Caki2 (cell line): ENCODE measurements at places on chromosomes 1 and 21. TPM values are rescaled to one million over a fixed set of nuclear protein-coding genes. Genes with fewer than 3 reads are reported as not detected.

DNA sequence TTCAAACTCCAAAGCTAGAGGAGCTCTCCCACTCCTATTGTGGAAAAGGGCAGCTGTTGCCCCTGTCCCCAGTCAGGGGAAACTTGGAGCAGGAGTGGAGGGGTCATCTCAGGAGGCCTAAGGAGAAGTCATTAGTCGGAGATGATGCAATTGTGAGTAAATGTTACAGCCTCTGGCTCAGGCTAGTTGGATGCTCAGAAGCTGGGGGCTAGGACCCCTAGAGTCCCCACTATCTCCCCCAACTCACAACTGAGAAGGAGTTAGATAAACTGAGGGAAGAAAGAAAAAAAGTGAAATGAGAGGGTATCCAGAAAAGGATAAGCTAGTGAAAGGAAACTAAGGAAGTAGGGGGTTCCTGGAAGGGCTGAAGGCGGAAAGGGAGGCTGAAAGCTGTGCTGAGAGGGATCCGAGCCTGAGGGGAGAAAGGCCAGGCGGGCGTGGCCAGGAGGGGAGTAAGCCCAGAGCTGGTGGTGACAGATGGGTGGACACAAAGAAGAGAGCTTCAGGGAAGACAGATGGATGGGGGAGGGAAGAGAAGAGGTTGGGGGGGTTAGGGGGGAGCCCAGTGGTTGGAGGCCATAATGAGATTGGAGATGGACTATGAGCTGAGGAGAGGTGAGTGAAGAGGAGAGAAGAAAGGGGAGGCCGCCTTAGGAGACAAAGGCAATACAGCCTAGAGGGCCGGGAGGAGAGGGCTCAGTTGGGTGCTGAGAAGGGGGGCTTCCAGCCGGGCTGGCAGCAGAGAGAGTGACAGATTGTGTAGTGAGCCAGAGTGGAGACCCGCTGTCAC lies 4.5 kb upstream of the NHLH1 start:
- DNase-seq = no peak

DNA sequence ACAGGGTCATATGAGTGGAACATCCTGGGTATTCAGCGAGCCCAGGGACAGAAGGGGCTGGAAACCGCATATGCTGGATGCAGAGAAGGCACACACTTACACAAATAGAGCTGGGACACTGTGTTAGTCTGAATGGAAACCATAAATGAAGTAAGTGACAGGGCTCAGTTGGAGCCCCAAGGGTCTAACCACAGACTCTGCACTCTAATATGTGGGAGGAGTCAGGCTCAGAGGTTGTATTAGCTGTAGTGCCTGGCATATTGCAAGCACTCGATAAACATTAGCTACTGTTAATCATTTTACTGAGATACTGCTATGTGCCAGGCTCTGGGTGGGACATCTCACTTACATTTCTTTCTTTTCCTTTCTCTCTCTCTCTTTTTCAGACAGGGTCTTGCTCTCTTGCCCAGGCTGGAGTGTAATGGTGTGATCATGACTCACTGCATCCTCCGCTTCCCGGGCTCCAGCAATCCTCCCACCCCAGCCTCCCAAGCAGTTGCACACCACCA lies 6.5 kb upstream of the OLIG1 start:
- no peak for DNase-seq

- no peak for DNase-seq
Observed at GRCh38 chr21:44269090-44269489, 7.4 kb upstream of the DNMT3L start.

GRCh38 chr1:228297822-228298221 lies 90.0 kb downstream of the OBSCN start:
- no peak for DNase-seq

DNA sequence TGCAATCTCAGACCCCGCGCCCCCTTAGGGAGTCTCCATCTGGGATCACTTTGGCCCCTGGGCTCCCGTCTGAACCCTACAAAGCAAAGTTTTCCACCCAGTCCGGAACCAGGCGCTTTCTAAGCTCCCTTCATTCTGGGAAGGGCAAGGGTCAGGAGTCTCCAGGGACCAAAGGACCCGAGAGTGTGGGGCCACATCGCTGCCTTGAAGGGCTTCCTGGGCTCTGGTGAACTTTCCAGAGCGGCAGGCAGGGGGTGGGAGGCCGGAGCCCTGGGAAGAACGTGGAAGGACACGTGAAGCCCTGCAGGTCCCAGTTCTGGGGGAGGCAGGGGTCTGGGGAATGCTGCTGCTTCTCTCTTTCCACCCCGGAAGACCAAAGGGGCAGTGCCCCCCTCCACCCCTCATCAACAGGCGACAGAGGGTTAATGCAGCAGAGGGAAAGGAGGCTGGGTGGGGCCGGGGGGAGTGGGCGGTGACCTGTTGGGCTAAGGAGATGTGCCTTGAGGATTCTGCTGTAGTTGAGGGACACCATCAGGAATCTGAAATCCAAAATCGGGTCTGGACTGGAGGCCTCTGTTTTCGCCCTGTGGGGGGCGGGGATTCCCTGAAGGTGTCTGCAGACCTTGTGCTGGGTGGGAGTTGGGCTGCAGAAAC lies 734 bp downstream of the CDK18 start:
- no peak for DNase-seq

DNA sequence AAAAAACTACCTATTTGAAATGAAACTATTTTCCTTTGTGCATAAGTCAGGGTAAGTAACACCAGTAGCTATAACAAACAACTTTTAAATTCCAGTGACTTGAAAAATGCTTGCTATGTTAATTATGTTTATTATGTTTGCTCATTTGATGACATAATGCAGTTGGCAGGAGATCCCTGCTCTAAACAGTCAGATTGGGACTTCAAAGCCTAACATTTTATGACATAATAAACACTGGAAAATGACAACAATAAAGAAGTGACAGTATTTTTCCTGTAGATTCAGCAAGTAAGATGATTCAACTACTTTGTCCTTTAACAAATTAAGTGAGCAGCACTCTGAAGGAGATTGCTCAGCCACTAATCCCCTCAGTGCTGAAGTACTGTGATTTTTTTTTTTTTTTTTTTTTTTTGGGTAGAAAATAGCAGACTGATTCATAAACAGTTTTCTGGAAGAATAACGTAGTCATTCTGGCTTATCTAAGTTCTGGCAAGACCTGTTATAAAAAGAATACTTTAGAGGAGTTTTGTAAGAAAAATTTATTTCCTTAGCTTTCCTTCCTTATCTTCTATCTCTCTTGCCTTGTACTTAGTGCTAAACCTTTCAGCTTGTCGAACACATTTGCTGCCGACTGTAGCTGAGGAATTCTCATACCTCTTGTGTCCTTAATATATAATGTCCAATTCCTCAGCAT lies 207.2 kb downstream of the PTGER3 start:
- DNase-seq = no peak

DNA sequence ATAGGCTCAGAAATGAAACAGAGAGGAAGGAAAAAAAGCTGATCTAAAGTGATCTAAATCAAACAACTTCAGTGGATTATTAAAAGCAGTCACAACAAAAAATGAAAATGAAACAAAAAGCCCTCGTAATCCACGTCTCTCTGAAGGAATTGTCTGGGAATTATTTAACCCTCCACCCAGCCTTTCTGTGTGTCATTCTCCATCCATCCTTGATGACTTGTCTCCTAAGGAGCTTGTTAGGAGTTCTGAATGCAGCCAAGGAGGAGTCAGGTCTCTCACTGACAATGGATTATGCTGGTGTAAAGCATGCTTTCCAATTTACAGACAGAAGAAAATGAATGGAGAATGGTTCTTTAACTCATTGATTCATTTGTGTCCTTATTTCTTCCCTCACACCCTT lies 359.3 kb upstream of the RUNX1 start:
- DNase-seq = no peak

DNA sequence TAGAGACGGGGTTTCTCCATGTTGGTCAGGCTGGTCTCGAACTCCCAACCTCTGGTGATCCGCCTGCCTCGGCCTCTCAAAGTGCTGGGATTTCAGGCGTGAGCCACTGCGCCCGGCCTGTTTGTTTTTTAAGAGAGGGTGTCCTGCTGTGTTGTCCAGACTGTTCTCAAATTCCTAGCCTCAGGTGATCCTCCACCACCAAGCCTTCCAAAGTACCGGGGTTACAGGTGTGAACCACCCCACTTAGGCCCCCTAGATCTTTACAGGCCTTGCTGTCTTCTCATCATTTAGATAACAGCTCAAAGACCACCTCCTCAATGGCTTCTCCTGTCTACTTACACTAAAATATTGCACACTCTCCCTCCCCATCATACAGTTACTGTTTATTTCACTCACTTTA lies 6.3 kb downstream of the SESN2 start:
- no peak for DNase-seq

DNA sequence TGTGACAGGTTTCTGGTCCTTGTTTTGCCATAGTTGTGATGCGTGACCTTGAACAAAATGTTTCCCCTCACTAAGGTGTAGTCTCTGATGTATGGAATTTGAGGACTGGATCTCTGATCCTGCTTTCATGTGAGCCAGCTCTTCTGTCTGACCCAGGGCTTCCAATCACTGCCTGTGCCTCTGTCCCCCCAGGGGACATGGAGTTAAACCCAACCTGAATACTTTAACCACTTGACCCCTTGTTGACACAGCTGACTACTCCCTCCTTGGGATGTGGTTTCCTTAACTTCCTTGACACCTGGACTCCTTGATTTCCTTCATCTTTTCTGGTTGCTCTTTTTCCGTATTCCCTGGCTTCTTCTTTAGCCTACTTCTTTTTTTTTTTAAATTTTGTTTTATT lies 36.0 kb upstream of the SSBP3 start:
- no peak for DNase-seq

- peak; percentile 77 for DNase-seq
Observed at GRCh38 chr1:16078925-16079656, 5.6 kb upstream of the FAM131C start.

The NUP210L gene
- 0.07 TPM in 1 of 2 replicates, not detected in the other for total RNA-seq

The PRAMEF2 gene
- total RNA-seq = not detected in 2 replicates

The B3GALT2 gene
- total RNA-seq = not detected in 2 replicates
